Kasumi-1 (cell line): ENCODE measurements at places on chromosomes 1 and 21.

DNA sequence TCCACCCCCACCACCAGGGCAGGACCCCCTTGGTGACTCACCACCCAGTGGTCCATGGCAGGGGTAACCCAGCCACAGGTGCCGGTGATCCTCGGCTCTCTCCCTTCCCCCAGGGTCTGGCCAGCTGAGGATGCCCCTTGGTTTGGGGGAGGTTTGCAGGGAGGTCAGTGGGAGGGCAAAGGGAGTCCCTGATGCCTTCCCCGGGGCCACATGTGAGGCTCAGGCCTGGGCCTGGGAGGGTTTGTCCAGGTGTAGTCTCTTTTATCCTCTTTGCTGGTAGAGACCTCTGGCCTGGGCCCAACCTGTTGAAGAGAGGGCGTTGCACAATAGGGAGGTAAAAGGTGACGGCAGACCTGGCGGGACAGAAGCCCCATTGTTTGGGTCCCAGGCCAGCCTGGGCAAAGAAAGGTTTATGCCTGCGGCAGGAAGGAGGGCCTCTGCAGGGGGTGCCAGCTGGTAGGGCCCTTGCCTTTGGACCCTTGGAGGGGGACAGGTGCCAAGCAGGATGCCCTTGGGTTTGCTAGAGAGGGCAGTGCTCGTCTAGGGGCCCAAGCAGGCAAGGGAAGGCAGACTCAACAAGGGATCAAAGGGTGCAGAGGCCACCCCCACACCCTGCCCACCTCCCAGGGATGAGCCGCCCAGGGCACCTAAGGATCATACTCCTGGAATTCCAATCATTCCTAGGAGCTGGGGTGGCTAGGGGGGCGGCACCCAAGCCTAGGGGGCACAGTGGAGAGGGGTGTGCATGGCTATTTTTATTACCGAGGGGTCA is 760 bp upstream of the TINAGL1 start:
- DNase-seq: no peak

- DNase-seq: no peak
Observed at GRCh38 chr1:17735793-17736192, 19.3 kb upstream of the ACTL8 start.

- DNase-seq: peak; percentile 91
Observed at GRCh38 chr1:107829036-107829770, 135.8 kb downstream of the VAV3 start.

GRCh38 chr1:59041646-59042277 is 255.1 kb upstream of the FGGY start:
- no peak for DNase-seq

- DNase-seq: no peak
Observed at GRCh38 chr1:88101041-88101440, 583.0 kb upstream of the PKN2 start.

- DNase-seq: no peak
Observed at GRCh38 chr1:90957497-90957896, 64.3 kb downstream of the ZNF644 start.

DNA sequence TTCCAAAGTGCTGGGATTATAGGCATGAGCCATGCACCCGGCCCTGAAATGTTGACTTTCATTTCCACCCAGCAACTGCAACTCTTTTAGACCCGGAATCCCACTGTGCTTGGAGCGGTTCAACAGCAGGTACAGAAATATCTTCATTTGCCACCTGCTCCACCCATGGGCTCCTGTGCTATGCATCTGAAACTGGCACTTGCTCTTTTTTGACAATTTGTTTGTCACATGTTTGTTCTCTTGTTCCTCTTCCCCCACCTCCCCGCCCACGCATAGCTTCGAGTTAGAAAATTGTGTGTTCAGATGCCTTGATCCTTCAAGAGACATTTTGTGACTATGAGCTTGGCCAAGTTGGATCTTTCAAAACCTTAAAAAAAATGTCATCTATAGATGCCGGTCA is 2.4 kb upstream of the IFNLR1 start:
- DNase-seq: no peak

GRCh38 chr1:170064821-170065220 is 9.7 kb downstream of the KIFAP3 start:
- DNase-seq: no peak

- DNase-seq: no peak
Observed at GRCh38 chr1:206925106-206925736, 3.5 kb upstream of the FCMR start.

DNA sequence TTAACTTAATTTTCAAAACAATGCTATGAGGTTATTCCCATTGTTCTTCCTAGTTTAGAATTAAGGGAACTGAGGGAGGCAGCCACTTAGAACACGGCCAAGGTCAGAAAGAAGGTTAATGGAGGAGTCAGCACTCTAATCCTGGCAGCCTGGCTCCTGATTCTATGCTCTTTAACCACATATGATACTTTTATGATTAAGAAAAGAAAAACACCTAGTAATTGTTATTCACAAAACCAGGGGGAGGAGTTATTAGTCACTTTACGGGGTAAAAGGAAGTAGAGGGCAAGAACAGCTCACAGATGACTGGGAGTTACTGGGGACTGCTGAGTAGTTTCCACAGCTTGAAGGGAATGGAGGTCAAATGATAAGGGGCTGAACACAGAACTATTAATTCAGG is 38.6 kb downstream of the GADD45A start:
- peak; percentile 55 for DNase-seq

DNA sequence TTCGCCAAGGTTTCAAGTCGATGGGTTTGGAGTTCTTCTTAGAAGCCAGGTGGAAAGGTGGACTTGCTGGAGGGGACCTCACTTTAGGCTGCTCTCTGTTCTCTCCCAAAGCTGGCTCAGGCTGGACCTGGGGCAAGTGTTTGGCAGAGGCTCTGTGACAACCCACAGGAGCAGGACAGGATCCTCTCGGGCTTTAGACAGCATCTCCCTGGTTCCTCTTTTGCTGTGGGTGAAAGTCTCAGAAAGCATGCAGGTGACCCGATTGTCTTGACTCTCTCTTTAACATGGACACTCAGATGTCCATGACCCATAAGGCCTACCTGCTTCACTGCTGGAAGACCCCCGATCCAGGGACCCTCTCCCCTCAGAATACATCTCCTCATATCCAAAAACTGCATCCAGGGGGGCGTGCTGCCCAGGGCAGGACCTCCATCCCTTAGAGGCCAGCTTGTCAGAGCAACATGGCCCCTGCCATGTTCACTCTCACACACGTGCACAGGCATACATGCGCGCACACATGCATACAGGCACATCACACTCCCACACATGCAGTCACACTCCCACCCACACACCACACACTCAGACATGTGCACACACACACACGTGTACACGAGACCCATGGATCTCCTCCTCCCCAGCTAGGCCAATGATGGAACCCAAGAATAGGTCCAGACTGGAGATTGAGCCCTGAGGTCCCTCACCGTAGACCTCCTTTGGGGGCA is 21.3 kb downstream of the MRPL37 start:
- DNase-seq: peak; percentile 3

DNA sequence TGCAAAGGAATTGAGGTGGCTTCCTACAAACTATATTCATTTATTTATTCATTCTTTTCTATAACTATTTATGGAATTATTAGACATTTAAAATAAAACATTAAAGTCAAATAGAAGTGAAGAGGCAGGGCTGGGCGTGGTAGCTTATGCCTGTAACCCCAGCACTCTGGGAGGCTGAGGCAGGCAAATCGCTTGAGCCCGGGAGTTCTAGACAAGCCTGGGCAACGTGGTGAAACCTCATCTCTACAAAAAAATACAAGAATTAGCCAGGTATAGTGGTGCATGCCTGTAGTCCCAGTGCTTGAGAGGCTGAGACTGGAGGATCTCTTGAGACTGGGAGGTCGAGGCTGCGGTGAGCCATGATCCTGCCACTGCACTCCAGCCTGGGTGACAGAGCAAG is 23.8 kb downstream of the DNM3 start:
- no peak for DNase-seq

DNA sequence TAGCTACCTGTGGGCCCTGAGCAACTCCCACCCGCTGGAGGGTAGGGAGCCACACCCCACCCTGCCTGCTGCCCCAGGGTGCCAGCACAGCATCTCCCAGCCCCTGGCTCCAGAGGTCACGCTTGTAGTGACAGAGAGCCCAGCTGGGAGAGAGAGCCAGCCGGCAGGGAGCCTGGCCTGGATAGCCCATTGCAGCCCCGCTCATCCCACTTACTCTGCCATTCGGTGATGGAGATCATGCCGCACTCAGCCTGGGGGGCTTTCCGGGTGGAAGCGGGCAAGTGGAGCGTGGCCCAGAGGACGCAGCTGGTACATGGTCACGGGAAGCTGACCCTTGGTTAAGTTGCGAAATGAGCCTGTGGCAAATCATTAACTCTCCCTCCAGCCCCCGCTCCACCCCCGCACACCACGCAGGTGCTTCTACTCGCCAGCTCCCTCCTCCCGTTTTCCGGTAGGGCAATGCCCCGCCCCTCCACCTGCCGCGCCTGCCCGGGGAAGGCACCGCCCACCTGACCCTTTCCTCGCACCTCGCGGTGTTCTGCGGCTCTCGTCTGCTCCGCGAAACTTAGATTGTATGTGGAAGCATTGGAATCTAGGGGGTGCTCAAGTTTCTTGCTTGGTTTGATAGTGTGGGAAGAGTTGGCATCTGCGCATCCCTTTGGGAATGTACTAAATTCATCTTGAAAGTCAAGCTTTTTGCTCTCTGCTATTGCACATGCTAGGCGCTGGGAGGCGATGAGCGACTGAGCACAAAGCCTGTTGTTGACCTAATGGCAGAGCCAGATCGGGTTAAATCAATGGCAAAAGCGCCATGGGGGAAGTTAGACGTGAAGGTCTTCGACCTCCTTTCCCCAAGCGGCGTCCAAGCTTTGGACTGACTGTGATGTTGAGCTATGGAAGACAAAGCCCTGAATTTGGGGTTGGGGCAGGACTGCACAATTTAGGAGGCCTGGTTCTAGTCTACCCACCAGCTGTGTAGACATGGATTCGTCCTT is at the start of gene GOLT1A:
TSS of gene GOLT1A (minus strand) at position 321 of the 995 bp plus-strand sequence. CDS start at position 239, 82 bp downstream.
- DNase-seq: peak; percentile 38

DNA sequence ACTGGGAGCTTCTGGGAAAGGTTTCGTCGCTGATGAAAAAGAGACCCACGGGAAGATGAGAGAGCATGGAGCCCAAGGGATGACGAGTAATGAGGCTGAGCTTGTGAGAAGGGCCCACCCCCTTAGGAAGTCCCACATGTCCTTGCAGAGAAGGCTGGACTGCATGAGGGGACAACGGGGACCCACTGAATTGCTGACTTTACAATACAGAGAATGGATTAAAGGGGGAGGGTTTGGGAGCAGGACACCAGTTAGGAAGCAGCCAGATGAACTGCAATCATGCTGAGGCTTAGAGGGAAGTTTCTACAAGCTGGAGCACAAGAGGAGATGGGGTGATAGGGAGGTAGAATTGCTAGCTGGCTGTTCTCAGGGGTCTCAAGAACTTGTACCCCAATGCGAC is 5.5 kb upstream of the TMEM51 start:
- no peak for DNase-seq

GRCh38 chr1:214379236-214379970 is 98.4 kb downstream of the SMYD2 start:
- DNase-seq: no peak

GRCh38 chr1:48571303-48571987 is 99.4 kb upstream of the SPATA6 start:
- DNase-seq: no peak

GRCh38 chr1:229271448-229272159 is 693 bp downstream of the RAB4A start:
- DNase-seq: peak; percentile 32

DNA sequence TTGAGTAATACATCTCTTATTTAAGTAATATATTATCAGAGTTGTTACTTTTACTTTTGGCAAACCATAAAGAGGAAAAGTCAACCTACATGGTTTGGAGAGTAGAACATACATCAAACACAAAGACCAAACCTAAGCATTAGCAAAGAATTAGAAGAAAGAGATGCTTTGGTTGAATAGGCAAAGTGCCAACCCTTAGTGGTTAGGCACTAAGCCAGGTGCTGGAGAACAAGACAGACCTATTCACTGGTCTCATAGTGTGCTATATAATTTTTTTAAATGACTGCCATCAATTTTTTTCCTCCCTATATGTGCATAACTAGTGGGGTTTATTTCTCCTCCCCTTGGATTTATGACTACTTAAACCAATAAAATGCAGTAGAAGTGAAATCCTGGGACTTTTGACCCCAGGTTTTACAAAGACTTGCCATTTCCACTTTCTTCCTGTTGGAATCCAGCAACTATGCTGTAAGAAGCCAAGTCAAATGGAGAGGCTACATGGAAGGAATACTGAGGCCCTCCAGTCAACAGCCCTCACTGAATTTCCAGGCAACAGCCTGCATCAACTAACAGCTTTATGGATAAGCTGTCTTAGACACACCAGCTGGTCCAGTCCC is 69.8 kb upstream of the HAO2 start:
- no peak for DNase-seq

GRCh38 chr1:15735304-15736037 is 587 bp upstream of the SLC25A34 start:
- no peak for DNase-seq

- DNase-seq: peak; percentile 22
Observed at GRCh38 chr1:159014003-159014571, 4.4 kb downstream of the IFI16 start.

GRCh38 chr1:169473347-169473746 is 12.4 kb downstream of the SLC19A2 start:
- no peak for DNase-seq

- peak; percentile 70 for DNase-seq
Observed at GRCh38 chr1:231724876-231725647, 98.5 kb downstream of the DISC1 start.

DNA sequence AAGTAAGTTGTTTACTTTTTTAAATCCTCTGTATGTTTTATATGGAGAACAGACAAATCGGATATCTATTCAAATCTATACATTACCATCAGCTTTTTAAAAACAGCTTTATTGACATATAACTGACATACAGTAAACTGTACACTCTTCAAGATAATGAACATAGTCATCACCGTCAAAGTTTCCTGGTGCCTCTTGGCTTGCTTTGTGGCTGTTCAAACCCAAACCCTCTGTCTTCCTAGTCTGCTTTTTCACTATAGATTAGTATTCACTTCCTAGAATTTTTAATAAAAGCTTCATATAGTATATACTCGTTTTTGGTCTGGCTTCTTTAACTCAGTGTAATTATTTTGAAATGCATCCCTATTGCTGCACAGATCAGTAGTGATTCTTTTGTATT is 56.4 kb upstream of the TPTE start:
- no peak for DNase-seq

- DNase-seq: no peak
Observed at GRCh38 chr1:23634518-23634839, 57.1 kb upstream of the RPL11 start.

- DNase-seq: no peak
Observed at GRCh38 chr1:155038602-155039307, 5.1 kb downstream of the DCST1 start.

DNA sequence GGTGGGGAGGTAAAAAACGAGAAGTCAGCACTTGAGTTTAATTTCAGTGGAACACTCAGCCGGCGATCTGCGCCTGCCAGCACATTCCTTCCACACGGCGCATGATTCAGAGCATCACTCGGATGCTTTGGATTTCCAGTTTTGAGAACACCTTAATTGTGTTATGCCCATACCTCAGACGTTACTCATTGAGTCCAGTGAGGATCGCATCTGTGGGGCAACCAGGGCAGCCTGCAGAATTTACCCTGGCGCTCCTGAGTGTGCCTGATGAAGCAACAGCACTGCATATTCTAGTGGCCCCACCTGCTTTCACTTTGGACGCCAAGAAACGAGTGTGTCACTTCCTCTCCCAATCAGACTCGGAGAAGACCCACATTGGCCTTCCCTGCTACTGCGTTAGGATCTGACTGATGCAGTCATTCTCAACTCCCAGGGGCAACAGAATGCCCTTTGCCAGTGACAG is 19.9 kb downstream of the FAM89A start:
- DNase-seq: no peak

- no peak for DNase-seq
Observed at GRCh38 chr1:44408212-44408582, 3.1 kb downstream of the RNF220 start.

GRCh38 chr1:201053155-201053860 is 29.8 kb upstream of the KIF21B start:
- no peak for DNase-seq
